ENCODE measurements at places on chromosomes 3 and 15.

DNA sequence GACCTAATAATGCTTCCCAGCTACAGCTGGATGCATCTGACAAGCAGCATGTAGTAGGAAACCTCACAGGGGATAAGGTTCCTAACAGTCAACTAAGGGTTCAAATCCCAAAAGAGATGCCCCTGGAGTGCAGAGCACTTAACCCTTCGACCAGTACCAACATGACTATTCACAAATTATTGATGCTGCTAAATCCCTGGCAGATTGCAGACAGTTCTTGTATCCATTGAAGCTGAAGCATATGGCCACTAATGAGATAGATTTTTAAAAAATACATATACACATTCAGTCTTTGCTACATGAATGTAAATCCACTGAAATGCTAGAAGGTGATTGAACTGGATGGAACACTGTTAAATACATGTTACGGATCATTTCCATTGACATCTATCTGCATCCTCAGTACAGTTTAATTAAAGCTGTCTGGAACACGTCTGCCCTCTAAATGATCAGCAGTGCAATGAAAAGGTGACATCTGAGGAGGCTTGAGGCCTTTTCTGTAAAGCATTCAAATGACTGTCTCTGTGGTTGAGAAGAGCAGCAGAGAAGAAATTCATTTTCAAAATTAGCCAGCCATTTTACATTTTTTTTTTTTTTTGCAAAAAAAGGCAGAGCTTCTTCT lies 19.5 kb upstream of the NANOGP8 start:
- DNase-seq = no peak

- DNase-seq = peak; percentile 22
Observed at GRCh38 chr15:75776065-75776423, 63.4 kb upstream of the CSPG4 start.

GRCh38 chr3:36600404-36600803 lies 163.9 kb downstream of the DCLK3 start:
- no peak for DNase-seq

GRCh38 chr15:101024706-101025500 lies 105.7 kb downstream of the LRRK1 start:
- no peak for DNase-seq

Measured in fibroblast of pulmonary artery (primary cell).